Stimulated activated CD8-positive, alpha-beta memory T cell treated with anti-CD3 and anti-CD28 coated beads, Interleukin-15, amount 100 ng/mL, for 48 hours (primary cell): ENCODE measurements at places on chromosomes 16 and 17.

- DNase-seq, result no peak
Measured at GRCh38 chr17:58338454-58338840, 9.9 kb upstream of the TSPOAP1 start.

DNA sequence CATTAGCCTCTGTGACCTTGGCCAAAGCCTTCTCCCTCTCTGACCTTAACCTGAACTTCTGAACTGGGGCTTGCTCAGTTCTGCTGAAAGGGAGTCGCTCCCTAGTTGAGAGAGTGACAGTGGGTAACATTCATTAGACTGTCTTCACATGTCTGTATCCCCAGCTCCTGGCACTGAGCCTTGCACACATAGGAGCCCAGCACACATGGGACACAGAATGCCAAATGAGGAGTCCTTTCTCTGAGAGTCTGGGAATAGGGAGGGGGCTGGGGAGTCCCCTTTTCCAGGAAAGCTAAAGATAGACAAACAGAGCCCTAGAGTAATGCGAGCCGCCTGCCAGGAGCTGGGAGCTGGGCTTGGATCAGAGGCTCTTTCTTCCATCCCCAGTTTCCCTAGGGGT lies 2.5 kb downstream of the TAC4 start:
- DNase-seq, result no peak

- DNase-seq, result no peak
Measured at GRCh38 chr16:20859699-20860098, 40.5 kb downstream of the DCUN1D3 start.

DNA sequence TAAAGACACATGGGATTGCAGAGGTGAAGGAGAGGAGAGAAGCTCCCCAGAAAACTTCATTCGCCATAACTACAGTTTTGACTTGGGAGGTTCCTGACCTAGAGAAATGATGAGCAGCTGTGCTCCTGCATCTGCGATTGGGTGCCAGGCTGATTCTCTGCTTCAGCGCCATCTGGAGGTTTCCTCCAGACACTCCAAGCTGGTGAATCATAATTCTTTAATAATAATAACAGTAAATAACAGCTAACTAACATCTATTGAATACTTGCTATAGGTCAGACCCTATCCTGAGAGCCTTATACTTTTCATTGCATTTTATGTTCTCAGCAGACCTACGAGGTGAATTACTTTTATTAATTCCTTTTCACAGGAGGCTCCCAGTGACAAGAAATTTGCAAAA lies 575.8 kb downstream of the TOX3 start:
- no peak for DNase-seq

- no peak for DNase-seq
Measured at GRCh38 chr17:21774263-21774662, 81.9 kb downstream of the KCNJ18 start.

DNA sequence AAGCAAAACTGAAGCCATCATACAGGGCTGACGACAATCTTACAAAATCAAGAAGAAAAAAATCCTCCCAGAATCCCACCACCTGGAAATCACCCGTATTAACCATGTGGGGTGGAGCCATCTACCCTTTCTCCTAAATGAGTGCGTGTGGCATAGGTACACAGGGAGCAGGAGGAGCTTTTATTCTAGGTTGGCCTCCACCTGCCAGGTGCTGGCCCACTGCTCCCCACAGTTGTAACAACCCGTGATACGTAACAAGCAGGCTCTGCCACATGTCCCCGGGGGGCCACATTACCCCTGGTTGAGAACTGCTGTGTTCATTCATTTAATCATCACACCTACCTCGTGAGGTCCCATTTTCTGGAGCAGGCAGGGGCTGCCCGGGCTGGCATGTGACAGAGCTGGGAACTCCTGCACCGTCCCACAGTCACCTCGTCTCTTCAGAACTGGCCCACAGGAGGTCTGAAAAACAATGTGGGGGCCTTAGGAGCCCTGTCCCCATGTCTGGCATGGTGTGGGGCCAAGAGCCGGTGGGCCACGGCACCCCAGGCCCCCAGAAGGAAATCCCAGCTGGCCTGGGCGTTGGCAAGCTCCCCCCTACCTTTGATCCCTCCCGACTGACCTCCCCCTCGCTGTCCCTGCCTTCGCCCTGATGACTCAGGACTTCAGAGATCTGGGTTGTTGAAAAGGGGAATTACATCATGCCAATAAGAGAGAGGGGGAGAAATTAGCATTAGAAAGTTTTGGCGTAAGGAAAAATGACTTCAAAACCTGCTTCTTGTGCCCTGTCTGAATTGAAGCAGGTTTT lies 12.9 kb downstream of the CMIP start:
- no peak for DNase-seq

GRCh38 chr16:57175896-57176295 lies 9.9 kb downstream of the PSME3IP1 start:
- no peak for DNase-seq

DNA sequence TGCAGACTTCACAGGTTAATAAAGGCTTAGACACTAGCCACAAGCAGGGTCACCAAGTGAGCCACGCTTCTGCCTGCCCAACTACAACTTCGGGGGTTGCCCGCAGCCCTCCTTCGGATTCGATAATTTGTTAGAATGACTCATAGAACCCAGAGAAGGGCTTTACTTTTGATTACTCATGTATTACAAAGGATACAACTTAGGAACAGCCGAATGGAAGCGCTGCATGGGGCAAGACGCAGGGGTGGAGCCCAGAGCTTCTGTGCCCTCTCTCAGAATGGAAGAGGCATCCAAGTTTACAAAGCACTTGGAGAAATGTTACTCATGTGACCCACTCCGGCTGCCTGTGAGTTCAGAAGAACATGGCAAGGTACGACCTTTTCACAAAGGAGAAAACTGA lies 7.5 kb upstream of the CDH5 start:
- DNase-seq, result no peak

GRCh38 chr16:15792563-15792971 lies 64.3 kb downstream of the MYH11 start:
- DNase-seq, result no peak

GRCh38 chr16:79484237-79484636 lies 116.3 kb downstream of the MAF start:
- no peak for DNase-seq

- DNase-seq, result no peak
Measured at GRCh38 chr16:80940069-80940856, 66.4 kb downstream of the CMC2 start.

DNA sequence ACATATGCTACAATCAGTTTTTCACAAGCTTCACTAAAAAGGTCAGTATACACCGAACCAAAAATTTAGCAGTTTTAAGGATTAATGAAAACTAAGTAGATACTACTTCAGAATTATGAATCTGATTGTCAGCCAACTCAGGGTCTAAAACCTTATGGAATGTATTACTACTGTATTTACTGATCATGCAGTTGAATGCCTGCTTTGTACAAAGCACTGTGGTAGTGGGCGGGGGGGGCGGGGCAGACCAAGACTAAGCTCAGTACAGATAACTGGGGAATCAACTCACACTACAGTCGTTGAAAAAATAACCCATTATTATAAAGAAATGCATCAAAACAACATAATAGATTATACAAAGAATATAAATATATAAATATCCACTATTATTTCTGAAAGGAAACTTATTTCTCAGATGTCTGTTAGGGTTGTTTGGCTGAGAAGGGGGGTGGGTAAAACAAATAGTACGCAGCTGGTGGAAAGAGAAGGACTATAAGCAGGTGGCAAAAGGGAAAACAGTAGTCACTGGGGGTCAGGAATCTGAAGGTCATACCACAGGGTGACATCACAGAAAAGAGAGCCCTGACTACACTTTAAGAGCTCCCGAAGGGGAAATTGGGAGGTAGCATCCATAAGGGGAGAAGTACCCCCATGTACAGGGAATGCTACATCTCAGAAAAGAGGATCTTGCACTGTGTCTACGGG lies 109.4 kb upstream of the AXIN2 start:
- no peak for DNase-seq

DNA sequence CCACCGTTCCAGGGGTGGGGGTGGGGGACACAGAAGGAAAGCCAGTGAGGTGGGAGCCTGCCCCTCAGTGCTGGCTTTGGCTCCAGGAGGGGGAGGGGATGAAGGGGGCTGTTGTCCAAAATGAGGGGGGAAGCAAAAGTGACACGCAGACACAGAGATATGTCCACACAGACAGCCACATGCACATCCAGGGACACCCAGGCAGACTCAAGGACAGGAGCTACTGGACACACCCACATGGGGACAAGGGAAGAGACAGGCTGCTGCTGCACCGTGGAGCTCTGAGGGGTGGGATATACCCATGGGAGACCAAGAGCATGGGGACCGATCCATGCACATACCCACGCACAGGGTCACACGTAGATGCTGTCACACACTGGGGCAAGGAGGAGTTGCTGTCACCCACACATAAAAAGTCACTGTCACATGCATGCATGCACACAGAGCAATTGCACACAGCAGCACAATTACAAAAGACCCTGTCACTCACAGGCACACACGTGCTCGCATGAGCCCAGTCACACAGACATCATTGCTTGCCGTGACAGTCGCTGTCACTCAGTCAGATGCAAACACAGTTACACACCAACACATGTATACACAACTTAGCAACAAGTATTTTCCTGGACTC lies 1.3 kb downstream of the THRA start:
- no peak for DNase-seq

- DNase-seq, result no peak
Measured at GRCh38 chr17:19461681-19462080, 50.6 kb downstream of the RNF112 start.

DNA sequence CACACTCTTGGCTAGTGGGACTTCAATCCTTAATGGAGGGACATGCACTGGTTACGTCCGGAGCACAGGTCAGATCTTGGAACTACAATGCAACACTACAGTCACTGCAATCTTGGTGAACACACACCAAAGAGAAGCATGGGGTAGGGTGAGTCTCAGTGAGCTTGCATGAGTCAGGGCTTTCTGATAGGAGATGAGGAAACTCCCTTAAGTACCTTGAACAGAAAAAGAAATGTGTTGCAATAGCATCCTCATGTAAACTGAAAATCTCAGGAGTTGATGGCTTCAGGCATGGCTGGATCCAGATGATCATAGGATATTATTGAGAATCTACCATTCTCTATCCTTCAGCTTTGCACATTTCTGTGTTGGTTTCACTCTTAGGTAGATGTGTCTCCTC lies 54.1 kb downstream of the CES1 start:
- DNase-seq, result no peak

DNA sequence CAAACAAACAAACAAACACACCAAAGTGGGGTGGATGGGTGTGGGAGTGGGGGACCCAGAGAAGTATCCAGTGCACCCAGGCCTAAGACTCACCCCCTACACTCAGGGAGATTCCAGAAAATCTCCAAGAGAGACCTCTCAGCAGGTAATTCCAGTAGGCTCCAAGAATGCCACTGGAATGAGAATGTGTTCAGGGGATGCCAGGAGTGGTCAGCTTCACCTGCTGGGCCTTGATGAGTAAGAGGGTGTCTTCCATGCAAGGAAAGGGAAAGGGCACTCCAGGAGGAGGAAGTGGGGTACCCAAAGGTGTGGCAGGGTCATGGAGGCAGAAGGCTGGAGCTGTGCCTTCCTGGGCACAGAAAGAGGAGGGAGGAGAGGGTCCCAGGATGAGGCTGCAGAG lies 9.9 kb downstream of the CDH1 start:
- no peak for DNase-seq

- no peak for DNase-seq
Measured at GRCh38 chr17:76405607-76405966, 21.2 kb downstream of the SPHK1 start.

GRCh38 chr17:40265337-40265736 lies 22.3 kb upstream of the CDC6 start:
- DNase-seq, result no peak

- DNase-seq, result no peak
Measured at GRCh38 chr16:77300256-77300655, 101.0 kb downstream of the SYCE1L start.

- DNase-seq, result no peak
Measured at GRCh38 chr16:19127205-19127604, 13.4 kb downstream of the ITPRIPL2 start.

GRCh38 chr16:56927471-56927870 lies 4.5 kb upstream of the HERPUD1 start:
- DNase-seq, result no peak

DNA sequence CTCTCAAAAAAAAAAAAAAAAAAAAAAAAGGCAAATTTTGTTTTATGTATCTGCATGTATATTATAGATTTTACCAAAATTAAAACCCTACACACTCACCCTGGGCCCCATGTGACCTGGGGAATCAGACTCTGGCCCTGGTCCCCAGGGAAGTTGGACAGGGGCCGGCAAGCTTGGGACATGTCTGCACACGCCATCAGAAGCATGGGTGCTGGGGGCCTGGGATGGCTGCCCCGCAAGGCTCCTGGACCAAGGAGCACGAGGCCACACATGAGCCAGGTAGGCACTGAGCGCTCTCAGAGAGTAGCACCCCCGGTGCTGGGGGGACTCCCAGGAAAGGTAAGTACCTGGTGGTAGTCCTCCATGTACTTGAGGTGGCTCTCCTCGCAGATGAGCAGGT lies 39.6 kb downstream of the PPL start:
- DNase-seq, result no peak

GRCh38 chr16:80158766-80159165 lies 382.0 kb upstream of the DYNLRB2 start:
- DNase-seq, result no peak

DNA sequence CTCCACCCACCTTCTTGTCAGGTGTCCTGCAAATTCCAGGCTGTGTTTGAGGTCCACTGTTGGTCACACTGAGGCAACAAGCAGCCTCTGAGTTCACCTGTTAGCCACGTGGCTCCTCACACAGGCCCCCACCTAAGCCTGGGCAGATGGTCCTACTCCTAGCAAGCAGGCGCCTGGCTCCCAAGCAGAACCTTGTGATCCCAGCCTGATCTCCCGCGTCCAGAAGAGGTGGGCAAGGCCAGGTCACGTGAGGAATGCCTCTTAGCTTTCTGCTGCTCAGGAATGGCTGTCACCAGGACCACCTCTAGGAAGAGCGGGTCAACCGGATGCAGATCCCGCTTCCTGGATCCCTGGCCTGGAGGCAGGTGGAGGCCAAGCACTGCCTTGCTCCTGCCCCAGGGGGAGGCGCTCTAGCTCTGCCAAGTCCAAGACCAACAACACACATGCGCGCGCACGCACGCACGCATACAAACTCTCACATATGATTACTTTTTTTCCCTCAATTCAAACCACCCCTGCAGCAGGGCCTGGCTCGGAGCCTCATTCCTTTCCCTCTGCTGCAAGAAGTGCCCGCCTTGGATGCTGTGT lies 9.5 kb downstream of the CYB561 start:
- DNase-seq, result no peak

DNA sequence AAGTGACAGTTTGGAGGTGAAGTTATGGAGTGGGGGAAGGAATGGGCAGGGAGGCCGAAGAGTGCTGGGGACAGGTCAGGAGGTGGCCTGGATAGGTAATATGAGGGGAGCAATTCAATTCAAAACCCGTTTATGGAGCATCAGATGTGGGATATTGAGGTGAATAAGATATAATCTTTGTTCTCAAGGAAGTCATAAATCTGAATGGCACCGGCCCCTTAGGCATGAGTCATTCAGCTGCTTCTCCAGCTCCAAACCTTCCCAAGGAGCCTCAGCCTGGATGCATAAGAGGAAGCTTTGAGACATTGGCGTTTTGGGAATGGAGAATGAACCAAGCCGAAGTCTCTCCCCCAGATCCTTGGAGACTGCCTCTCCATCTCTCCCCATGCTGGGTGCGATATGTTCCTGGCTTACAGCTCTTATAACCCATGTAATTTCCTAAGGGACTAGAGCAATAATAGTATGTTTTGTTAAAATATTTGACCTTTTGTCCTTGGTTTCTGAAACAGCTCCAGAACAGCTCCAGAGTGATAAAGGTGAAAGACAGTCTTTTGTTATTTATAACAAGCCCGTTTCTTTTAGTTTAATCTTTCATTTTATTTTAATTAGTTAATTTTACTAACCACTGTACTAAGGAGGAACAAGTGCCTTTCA lies 1.7 kb downstream of the TUBG2 start:
- no peak for DNase-seq
